ENCODE measurements at places on chromosomes 16 and 17. TPM values are rescaled to one million over a fixed set of nuclear protein-coding genes. Genes with fewer than 3 reads are reported as not detected.

NXPH3 gene
- total RNA-seq = 8.1 TPM

FOXL1 gene
- 2.0 TPM for total RNA-seq

CCL7 gene
- total RNA-seq = not detected

TM4SF5 gene
- total RNA-seq = not detected

SUPT6H gene
- total RNA-seq = 67.8 TPM

FAM20A gene
- 15.9 TPM for total RNA-seq

KRT16 gene
- total RNA-seq = not detected

C1QTNF8 gene
- total RNA-seq = not detected

MYH13 gene
- total RNA-seq = 0.09 TPM

CRYM gene
- total RNA-seq = 0.21 TPM

RAB11FIP4 gene
- total RNA-seq = 23.4 TPM

SLC43A2 gene
- 3.0 TPM for total RNA-seq

PPP1R27 gene
- not detected for total RNA-seq

BCL6B gene
- total RNA-seq = 0.11 TPM

CLEC19A gene
- total RNA-seq = not detected

KRT25 gene
- total RNA-seq = not detected

AKAP10 gene
- 18.3 TPM for total RNA-seq

TMEM114 gene
- not detected for total RNA-seq

ALOX12 gene
- 0.85 TPM for total RNA-seq

CTRB2 gene
- 0.63 TPM for total RNA-seq

TAF15 gene
- 75.2 TPM for total RNA-seq

CSH2 gene
- not detected for total RNA-seq

OR1A1 gene
- not detected for total RNA-seq

TRIM72 gene
- 0.21 TPM for total RNA-seq

TMEM238L gene
- total RNA-seq = not detected

CDH16 gene
- total RNA-seq = 0.07 TPM

MYO15A gene
- 2.5 TPM for total RNA-seq

FLCN gene
- total RNA-seq = 34.2 TPM

ATP2A3 gene
- total RNA-seq = 6.9 TPM

MMP15 gene
- 473 TPM for total RNA-seq

DNAAF8 gene
- total RNA-seq = 0.77 TPM

HOXB1 gene
- total RNA-seq = 5.9 TPM

ATP2C2 gene
- not detected for total RNA-seq

COPS3 gene
- 51.1 TPM for total RNA-seq

BMERB1 gene
- total RNA-seq = 15.2 TPM

ZNRF1 gene
- total RNA-seq = 43.2 TPM

ITGAD gene
- not detected for total RNA-seq

SDK2 gene
- 36.8 TPM for total RNA-seq

ZNF469 gene
- 0.35 TPM for total RNA-seq

SCNN1G gene
- total RNA-seq = not detected

PDPR gene
- 35.0 TPM for total RNA-seq

CCL18 gene
- total RNA-seq = not detected
